ENCODE measurements at places on chromosomes 12 and 14.

DNA sequence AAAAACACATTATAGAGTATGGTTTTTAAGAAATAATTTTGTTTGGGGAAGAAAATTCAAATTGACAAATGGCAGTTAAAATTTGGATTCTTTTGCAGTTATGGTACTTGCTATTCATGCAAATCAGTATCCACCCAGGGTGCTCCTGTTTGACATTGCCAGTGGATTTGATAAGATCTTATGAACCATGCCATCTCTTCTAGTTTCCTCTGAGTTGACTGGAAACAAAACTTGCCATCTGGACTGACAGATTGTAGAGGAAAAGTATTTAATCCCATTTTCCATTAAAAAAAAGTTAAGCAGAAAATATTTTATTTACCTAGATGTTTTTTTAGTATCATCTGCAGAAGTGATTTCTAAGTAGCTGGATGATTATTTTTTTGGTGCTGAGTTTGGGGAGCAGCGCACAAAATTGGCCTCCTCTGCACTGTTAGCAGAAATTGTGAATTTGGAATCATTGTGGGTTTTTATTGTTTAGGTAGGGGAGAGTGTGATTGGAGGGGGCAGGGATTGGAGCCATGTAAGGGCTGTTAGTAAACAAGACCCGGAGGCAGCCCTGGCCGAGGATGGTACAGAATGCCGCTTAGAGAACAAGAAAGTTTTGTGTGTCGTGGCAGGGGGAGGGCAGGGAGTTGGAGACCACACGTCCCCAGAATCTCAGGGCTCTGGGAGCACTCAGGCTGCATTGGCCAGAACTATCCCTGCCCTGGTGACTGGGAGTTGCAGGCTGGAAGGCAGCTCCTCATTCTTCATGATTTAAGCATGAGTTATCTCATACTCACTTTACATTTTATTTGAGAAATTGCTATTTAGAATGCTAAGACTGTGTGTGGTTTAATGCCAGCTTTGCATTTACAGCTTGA is 56.6 kb downstream of the WDR20 start:
- DNase-seq = no peak

DNA sequence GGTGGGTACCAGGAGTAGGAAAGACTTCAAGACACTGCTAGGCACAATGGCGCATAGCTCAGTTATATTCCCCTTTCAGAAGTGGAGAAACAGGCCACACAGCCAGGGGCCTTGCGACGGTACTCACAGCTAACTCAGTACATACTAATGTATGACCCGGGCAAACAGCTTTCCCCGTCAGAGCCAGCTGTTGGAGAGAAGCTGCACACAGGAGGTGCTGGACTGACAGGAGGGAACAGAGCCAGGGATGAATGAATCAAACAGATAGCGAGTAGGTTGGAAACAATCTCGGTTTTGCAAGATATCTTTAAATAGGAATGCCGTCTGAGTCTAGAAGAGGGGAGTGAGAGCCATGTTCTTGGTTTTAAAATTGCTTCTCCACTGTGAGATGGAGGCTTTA is 45.5 kb downstream of the PRIMA1 start:
- DNase-seq = no peak

DNA sequence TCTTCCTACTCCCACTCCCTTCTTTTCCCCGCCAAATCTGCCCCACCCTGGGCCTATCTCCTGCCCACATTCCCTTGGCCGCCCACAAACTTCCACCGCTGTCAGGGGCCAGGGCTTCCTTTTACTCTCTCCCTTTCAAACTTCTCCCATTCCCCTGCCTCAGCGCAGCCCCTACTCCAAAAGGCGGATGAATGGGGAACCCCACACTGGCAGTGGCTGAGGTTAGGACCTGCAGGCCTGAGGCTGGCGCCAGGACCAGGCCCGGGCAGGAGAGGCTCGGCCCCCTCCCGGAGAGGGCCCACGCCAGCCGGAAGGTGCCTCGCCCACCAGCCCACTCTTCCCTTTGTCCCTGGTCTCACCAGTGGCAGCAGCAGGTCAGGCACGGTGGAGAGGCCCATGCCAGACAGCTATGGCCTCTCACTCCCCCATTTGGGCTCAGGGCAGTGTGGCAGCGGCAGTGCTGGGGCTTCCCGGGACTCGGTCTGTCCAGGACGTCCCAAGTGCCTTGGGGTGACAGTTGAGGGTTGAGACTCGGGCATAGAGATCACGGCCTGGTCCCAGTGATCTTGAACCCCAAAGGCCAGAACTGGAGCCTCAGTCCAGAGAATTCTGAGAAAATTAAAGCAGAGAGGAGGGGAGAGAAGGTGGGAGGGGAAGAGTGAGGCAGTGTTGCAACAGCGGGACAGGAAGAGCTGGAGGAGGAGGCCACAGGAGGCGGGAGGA is at the start of gene TNFRSF1A:
TNFRSF1A (minus strand) TSS at position 660 of the 723 bp plus-strand sequence; CDS start at position 398, 262 bp downstream.
- no peak for DNase-seq

DNA sequence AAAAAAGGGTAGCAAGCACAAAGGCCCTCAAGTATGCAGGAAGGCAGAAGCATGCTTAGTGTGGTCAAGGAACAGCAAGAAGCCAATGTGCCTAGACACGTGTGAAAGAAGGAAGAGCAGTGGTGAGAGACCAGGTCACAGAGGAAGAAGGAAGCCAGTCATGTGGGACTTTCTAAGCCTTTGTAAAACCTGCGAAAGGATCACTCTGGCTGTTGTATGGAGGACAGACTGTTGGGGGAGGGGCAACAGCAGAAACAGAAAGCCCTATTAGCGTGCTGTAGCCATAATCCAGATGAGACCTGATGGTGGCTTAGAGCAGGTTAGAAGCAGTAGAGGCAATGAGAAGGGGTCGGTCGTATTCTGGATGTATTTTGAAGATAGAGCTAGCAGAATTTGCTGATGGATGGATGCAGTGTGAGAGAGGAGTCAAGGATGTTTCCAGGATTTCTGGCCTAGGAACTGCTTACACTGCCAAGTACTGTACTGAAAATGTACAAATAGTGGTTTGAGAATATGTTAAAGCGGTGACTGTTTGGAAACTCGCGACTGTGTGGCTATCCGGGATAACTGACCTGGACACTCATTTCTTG is 5.7 kb upstream of the MLF2 start:
- DNase-seq = no peak

DNA sequence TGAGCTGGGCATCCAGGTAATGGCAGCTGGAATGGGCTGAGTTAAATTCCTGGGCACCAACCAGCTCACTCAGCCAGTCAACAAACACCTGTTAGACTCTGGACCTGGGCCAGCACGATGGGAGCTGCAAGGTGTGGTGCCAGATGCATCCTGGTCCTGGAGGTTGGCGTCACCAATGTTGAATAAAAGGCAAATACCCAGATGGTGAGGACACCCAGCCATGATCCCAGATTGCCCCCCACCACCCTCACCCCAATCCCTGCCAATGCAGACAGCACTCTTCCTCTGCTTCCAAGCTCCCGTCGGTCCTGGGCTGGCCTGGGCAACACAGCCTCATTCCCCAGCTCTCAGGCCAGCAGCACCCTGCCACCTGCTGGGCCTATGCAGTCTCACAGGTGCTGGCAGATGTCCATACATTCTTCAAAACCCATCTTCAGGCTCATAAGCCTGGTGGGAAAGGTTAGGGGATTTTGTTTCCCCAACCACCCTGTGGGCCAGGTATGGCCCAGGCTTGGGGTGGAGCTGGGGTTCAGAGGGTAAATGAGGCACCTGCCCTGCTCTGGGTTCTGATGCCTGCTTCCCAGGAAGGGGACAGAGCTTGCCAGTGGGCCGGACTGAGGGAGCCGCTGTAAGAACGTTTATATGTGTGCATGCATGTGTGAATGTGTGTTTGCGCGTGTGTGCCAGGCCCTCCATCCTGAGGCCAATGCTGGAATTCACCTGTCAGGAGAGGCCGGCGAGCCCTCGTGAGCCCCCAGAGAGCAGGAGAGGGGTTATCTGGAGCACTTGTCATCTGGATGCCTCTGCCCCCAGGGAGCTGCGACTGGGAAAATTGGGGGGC is 58.0 kb downstream of the LGMN start:
- no peak for DNase-seq

GRCh38 chr12:128991716-128992115 is 138.4 kb downstream of the GLT1D1 start:
- DNase-seq = no peak

DNA sequence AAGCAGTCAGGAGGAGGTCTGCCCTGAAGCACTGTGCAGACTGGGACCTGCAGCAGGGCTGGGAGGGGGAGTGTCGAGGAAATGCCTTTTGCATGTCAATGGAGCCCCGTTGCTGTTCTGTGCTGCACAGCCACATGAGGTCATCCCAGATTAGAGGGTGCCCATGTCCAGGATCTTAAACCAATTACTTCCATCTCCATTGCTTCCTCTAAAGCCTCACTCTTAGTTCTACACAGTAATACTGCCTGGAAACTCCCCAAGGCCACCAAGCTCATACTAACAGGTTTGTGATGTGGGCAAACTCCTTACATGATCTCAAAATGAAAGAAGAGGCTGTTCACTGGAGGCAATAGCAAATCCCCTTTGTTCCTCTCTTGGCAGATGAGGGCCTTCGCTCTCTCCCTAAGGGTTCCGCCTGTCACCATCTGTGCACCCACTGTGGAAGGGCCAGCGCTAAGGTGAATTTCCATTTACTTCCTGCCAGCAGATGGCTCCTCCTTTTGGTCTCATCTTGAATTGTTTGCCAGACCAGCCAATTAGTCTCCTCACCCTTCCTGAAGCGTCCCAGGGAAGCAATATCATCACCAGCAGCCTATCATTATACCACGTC is 35.4 kb upstream of the LTA4H start:
- no peak for DNase-seq

GRCh38 chr14:102883089-102883541 is 39.3 kb upstream of the AMN start:
- DNase-seq = no peak

DNA sequence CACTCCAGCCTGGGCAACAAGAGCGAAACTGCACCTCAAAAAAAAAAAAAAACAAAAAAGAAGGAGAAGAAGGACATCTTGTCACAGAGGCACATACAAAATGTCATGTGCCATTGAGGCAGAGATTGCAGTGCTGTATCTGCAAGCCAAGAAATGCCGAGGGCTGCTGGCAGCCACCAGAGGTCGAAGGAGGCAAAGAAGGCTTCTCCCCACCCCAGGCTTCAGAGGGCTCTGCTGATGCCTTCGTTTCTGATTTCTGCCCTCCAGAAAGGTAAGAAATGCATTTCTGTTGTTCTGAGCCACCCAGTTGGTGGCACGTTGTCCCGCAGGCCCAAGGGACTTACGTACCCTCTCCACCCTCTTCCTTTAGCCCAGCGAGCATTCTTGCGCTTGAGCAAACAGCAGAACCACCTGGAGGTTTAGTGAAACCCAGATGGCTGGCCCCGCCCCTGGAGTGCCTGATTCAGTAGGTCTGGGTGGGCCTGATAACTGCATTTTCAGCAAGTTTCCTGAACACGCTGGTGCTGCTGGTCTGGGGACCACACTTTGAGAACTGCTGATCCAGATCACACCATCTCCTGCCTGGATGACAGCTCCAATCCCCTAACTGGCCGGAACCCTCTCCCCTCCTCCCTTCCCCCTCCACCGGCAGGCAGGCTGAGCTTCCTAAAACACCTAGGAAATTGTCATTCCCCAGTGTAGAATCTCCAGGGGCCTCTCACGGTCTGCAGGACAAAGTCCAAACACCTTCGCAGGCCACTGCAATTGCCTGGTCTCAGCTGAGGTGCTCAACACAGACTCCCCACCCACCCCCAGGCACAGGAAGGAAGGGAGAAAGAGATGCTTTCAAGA is 21.1 kb upstream of the SCARB1 start:
- no peak for DNase-seq

- no peak for DNase-seq
These were observed 561.2 kb upstream of the SEL1L start for GRCh38 chr14:82094829-82095345.

GRCh38 chr12:33529810-33530209 is 90.2 kb upstream of the SYT10 start:
- DNase-seq = no peak

GRCh38 chr14:68694516-68695235 is 98.2 kb downstream of the ZFP36L1 start:
- DNase-seq = no peak

DNA sequence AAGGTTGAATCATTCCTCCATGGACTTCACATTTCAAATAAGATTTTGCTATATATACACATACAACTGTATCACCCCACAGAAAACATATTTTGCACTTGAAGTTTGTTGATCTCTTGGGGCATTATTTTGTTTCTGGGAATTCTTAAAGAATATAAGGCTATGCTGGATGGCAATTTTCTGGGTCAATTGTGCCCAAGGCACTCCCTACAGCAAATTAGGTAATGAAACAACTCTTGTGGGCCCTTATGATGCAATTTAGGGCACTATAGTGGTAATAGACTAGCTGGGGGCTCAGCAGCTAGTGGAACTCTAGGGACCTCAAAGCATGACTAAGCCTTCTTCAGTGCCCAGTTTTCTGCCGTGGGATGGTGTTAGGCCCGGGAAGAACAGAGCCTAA is 444.4 kb downstream of the NRXN3 start:
- no peak for DNase-seq

DNA sequence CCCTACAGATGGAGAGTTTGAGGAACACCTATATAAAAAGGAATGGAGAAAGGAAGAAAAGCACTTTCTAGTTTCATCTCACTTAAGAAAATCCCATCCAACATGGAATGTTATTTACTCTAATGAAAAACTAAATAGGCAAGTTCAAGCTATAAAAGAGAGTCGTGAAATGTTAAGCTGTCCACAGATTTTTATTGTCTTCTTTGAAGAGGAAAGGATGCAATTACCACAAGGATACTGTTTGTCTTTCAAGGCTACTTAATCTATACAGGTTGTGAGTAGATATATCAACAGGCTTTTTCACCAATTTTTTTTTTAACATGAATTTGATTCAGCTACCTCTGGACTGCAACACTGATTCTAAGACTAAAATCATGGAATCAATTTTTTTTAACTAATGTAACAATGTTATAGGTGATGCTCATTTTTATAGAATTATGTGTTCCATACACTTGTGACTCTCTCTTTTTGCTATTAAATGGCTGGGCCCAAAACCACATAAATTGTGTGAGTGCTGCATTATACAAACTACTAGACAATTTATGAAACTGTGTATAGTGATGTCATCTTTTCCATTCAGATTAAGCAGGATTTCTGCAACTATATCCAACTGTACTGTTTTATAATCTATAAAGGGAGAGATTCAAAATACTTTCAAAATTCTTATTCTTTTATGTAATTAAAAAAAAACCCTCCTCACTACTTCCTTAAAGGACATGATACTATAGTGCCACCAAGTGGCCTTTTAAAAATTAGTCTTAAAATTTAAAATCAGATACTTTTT is 26.8 kb upstream of the BMAL2 start:
- no peak for DNase-seq

- DNase-seq = no peak
These were observed 234.5 kb upstream of the PLXNC1 start for GRCh38 chr12:93913845-93914244.

DNA sequence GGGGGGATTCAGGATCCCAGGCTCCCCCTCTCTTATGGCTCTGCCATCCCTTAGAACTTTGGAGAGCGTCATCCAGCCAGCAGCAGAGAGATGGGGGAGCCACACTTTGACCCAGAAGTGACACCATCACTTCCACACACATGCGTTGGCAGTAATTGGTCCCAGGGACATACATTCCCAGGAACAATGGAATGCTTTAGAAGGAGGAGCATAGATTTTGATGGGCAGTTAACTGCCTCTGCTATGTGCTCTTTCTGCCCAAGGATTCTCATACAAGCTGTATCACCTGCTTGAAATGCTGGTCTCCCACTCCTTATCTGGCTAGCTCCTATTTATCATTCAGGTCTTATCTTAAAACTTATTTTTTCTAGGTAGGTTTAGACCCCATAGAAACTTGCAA is 109.0 kb upstream of the RPH3A start:
- DNase-seq = no peak

Measured in omental fat pad (tissue), 4 donors.